ENCODE measurements at places on chromosomes 7 and 10. TPM values are rescaled to one million over a fixed set of nuclear protein-coding genes. Genes with fewer than 3 reads are reported as not detected.

The AKR1C8 gene
- total RNA-seq: not detected

GRCh38 chr10:113993489-113993991 is 50.1 kb upstream of the ADRB1 start:
- no peak for DNase-seq

The ZNF503 gene
- 0.93 TPM for total RNA-seq

The ASB10 gene
- not detected for total RNA-seq

The ANKRD22 gene
- total RNA-seq: 0.78 TPM

All from activated naive CD4-positive, alpha-beta T cell treated with anti-CD3 and anti-CD28 coated beads, Interleukin-2, amount 50 U/mL, for 72 hours (primary cell).